Calu3 (cell line): ENCODE measurements at places on chromosomes 7 and 10. TPM values are rescaled to one million over a fixed set of nuclear protein-coding genes. Genes with fewer than 3 reads are reported as not detected.

- no peak for DNase-seq
Measured at GRCh38 chr10:68125772-68126171, 16.5 kb downstream of the MYPN start.

DNA sequence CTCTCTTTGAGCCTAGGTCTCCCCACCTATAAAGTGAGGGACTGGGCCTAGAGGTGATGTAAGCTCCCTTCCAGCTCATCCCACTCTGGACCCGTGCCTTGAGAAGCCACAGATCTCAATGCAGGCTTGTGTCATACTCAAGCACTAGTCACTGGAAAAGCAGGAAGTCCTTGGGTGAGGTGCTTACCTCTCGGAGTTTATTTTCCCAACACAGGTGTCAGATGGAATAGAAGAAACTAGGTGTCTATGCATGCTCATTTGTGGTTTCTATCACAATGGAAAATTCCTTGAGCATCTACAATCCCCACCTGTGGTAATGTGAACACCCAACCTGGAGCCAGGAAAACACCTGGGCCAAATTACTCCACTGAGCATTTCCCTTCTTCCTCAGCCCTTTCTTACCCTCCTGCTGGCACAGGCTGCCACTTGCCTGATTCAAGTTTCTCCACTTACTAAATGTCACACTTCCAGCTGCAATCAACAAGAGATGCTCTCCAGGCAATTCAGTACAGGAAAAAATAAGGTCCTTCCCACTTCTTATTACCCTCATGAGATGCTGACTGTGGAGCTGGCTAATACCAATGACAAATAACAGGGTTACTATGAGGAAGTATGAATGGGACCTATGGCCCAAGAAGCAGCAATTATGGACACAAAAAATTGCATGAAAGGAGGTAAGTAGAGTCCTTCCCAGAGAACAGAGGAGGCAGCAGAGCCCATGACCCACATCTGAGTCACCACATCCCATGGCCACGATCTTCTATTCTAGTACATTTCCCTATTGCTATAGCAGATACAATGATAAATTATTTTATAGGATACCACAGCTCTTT lies 13.1 kb downstream of the LSM5 start:
- DNase-seq, result no peak

DNA sequence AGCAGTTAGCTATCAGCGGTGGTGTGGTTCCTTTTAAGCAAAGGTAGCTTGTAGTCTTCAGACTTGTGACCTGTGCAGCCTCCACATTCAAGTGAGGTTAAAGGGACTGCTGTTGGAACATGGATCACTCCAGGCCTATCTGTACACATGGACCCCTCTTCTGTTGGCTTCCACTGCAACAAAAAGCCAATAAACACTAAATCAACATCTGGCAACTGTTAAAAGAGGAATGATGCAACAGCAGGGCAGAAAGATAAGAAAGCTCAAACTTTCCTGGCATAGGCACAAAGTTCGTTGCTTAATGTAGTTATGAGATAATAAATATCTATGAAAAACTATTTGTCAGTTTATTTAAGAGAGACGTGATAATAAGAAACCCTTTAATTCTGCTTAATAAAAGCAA lies 4.0 kb upstream of the MINPP1 start:
- no peak for DNase-seq

GRCh38 chr10:24989867-24990266 lies 26.1 kb downstream of the ENKUR start:
- DNase-seq, result no peak

GRCh38 chr7:157378390-157378789 lies 41.6 kb downstream of the DNAJB6 start:
- DNase-seq, result no peak

DNA sequence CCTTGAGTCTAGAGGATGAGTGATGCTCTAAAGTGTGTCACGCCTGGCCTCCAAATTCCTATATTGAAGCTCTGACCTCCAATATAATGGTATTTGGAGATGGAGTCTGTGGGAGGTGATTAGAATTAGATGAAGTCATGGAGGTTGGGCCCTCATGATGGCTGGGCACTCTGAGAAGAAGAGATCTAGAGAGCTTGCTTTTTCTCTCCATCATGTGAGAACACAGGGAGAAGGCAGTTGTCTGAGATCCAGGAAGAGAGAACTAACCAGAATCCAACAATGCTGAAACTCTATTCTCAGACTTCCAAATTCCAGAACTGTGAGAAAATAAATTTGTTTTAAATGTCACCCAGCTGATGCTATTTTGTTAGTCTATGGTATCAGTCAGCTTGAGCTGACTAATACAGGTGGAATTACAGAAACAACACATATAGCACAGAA lies 15.1 kb downstream of the RNF216 start:
- DNase-seq, result no peak

GRCh38 chr10:89900554-89900953 lies 199.2 kb downstream of the KIF20B start:
- no peak for DNase-seq

DNA sequence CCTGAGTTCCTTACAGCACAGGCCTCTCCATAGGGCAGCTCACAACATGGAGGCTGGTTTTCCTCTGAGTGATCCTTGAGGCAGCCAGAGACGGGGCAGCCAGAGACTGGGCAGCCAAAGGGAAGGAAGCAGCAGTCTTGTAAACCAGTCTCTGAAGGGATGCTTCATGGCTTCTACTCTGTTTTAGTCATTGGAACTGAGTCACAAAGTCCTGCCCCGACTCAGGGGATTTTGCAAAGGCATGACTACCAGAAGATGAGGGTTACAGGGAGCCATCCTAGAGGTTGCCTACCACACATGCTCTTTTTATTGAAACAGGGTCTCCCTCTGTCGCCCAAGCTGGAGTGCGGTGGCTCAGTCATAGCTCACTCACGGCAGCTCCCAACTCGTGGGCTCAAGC lies 44.4 kb upstream of the COMMD3 start:
- no peak for DNase-seq

GRCh38 chr7:93515144-93515543 lies 59.4 kb downstream of the CALCR start:
- DNase-seq, result no peak

Gene LAMB1
- 181 and 240 TPM in 2 replicates for total RNA-seq

Gene WNT8B
- 0.17 TPM in 1 of 2 replicates, not detected in the other for total RNA-seq

Gene SH2B2
- 2.7 and 3.7 TPM in 2 replicates for total RNA-seq

Gene RASA4B
- 0.69 and 0.76 TPM in 2 replicates for total RNA-seq

Gene IL6
- 20.7 and 25.5 TPM in 2 replicates for total RNA-seq
